ENCODE measurements at places on chromosomes 12 and 14.

GRCh38 chr14:66833816-66834215, 325.9 kb downstream of the GPHN start:
- DNase-seq, result no peak

DNA sequence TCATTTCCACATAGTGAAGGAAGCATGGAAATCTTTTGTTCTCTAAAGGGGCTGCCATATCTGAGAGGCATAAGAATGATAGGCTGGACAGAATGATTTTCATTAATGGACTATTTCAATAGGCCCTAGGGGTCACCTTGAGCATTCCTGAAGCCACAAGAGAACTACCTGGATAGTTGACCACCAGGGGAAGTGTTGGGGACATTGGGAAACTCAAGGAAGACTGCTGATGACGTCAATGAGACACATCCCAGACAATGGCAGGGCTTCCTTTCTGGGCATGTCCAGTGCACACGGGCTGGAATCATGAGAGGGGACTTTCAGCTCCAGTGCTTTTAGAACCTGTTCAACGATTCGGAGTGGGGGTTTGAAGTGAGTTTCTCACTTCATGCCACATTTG, 48.8 kb upstream of the CHST11 start:
- DNase-seq, result no peak

- DNase-seq, result no peak
Measured at GRCh38 chr12:105352940-105353635, 22.6 kb downstream of the C12orf75 start.

DNA sequence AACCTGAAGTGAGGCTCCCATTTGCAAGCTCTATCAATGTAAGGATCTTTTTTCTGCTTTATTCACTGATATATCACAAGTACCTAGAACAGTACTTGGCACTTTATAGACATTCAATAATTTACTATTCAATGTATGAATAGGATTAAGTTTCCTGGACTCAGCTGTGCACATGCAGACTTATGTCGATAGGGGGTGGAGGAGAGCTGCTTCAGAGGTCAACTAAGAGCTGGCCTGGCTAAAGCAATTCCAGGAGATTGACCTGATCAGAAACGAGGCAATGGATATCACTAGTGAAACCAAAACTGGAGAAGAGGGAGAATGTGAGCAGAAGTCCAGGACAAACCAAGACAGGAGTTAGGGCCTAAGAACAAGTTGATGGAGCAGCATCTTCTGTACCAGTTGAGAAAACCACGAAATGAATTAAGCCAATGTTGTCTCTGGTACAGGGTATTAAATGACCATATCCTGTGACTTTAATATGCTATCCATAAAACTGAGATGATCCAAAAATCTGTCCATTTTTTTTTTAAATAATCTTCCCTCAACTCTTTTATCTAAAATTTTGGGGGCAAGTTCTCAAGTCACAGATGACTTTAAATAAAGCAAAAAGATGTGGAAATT, 169.2 kb downstream of the PIK3C2G start:
- no peak for DNase-seq

GRCh38 chr14:94050231-94050880, 24.2 kb downstream of the OTUB2 start:
- no peak for DNase-seq

Data from effector memory CD8-positive, alpha-beta T cell (primary cell).